ENCODE measurements at places on chromosomes 7 and 10.

DNA sequence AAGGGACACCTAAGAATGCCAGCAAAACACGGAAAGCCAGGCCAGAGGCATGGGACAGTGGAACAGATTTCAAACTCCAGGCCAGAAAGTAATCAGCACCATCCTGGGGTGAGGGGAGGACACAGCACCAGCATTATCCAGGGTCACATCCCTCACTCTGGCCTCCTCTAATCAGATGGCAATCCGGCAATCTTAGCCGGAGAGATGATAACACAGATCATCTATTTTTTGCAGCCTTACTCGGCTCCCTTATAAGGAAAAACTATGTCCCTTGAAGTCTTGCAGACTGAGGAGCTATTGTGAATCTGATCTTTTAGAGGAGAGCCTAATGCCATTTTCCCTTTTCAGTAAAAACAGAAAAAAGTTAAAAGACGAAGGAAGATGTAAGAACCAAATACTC is 16.5 kb downstream of the TRIL start:
- DNase-seq, result no peak

DNA sequence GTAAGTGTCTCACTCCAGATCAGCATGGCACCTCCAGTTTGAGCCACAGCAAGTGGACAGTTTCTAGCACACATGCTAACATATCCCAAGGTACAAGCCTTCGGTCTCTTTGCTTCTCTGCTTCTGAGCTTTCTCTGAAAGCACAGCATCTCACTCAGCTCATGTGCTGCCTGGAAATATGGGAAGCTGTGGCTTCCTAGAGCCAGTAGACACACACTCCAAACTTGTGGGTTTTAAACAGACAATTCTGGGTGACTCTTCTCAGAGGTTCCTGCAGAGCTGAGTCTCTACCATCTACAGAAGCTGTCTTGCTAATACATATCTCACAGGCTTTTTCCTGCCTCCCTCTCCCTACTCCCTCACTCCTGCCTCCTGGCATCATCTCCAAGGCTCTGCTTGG is 23.9 kb upstream of the TMEM273 start:
- no peak for DNase-seq

DNA sequence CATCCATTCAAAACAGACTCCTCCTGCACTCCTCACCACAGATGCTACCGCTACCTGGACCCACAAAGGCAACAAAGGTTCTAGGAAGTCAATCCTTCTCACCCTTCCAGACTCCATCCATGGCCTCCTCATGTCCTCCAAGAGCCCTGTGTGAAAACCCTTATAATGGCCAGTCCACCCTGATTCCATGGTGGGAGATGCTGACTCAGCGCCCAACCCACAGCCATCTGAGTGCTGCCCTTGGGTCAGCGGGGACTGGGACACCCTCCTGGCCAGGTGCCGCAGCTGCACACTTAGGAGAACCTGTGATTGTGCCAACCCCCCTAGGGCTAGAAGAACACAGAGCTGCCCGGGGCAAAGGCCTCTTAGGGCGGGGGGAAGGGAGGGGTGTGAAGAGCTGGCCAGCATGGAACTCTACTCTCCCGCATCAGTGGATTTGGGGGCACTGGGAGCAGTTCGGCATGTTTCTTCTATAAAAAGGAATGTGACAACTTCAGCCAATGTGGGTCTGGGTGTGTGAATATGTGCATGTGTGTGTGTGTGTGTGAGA is 25.4 kb downstream of the TMEM273 start:
- no peak for DNase-seq

DNA sequence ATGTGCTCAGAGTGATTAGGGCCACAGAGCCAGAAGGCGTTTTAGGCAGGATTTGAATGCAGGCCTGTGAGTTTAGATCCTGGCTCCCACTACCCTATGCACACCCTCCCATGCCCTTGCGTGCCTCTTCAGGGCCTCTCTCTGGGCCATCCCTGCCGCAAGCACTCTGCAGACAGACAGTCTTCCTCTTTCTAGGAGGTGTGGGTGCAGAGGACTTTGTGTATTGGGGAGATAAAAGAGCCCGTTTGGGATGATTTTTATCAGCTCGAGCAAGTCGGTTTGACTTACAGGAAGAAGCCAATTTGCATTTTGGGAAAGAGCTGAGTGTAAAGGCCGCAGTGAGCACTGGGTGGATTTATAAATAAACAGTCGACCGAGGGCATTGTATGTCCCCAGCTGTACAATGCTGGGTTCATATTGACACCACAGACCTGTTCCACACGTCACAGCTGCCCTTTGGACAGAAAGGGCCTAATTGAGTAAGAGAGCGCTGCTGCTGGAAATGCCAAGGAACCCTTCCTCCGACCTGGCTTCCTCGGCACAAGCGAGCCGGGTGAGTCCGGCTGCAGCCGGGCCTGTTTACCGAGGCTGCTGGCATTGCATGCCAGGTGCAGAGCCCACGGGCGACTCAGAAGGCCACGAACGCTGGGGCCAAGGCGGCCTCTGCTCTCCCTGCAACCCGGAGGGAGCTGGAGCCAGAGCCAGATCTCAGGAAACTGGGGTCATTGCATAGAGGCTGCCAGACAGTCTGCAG is 25.1 kb downstream of the ZMIZ1 start:
- no peak for DNase-seq

DNA sequence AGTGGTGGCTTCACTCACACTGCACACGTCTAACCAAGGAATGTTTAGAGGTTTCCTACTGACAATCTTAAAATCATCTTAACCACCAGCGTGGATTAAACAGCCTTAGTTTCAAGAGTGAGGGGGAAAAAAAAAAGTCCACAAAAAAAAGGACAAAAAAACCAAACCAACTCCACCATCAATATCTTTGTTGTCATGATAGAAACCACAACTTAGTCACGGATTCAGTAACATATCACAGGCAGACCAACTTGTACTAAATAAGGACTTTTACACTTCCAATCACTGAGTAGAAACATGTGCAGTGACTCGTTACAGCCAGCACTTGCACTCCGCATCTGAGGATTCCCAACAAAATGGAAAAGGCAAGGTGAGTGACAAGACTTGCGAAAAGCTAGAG is 46.5 kb downstream of the FAM171A1 start:
- no peak for DNase-seq

GRCh38 chr7:14806891-14807290 is 95.7 kb downstream of the DGKB start:
- no peak for DNase-seq
